Jurkat, Clone E6-1 (cell line): ENCODE measurements at places on chromosomes 4 and X.

DNA sequence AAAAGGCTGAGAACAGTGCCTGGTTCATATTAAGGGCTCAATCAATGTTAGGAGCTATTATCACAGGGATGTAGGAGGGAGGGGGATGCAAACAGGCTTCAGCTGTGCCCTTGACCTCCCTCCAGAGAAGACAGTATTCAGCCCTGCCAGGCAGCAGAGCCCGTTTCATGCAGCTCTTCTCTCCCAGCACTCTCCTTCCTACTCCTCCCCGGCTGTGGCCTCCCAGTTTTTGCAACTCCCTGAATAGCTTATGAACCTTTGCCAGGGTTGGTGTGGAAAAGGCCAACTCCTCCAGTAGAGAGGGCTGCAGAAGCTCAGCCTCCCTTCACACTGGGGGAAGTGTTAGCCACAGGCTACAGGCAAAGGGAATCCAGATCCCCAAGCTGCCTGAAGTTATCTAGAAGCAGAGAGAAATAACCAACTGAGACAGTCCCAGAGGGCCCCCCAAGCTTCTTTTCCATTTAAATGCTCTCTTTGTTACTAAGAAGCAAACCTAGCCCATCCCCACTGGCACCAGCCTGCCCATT is 31.7 kb upstream of the APLN start:
- DNase-seq = no peak

DNA sequence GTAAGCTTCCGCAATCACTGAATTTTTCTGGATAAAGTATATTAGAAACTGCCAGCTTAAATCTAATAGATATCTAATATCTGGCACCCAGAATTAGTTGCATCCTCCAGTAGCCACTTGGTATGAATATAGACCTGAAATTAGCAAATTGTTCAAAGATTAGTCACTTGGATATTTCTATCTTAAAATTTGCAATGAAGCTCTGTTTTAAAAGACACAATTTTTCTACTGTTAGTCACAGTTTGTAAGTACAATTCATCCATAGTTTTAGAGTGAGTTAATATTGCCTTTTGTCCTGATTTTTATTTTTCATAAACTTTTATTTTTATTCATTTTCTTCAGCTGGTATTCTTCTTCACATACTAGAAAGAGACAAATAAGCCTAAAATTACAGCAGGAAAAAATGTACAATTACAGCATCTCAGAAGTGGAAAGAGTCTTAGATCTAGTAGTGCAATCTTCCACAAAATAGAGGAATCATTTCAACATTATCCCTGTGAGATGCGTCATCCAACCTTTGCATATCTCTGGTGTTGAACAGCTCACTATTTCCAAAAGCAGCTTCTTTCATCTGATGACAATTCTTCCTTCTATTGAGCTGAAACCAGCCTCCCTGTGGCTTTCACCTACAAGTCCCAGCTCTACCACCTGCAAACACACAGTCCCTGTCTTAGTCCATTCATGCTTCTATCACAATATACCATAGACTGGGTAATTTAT is 190.0 kb upstream of the AR start:
- DNase-seq = no peak

- DNase-seq = no peak
These were observed 472.5 kb downstream of the PCDH10 start for GRCh38 chr4:133621628-133622027.

DNA sequence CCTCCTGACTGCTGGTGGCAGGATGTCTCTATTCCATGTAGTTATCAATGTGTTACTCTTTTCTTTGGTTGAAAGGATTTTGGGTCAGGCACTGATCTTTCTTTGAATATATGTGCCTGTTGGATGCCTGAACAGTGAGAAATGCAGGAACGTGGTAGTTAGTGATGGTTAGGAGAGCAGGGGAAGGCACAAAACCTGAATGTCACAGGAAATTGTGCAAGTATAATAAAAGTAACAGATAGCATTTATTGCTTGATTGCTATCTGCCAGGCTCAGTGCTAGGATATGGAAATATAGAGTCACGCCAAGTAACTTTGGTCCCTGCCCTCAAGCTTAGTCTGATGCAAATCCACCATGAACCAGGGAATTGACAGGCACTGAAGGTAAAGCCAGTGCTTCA is 219.8 kb upstream of the FAT1 start:
- no peak for DNase-seq

GRCh38 chrX:131316260-131316659 is 27.2 kb upstream of the IGSF1 start:
- DNase-seq = no peak

DNA sequence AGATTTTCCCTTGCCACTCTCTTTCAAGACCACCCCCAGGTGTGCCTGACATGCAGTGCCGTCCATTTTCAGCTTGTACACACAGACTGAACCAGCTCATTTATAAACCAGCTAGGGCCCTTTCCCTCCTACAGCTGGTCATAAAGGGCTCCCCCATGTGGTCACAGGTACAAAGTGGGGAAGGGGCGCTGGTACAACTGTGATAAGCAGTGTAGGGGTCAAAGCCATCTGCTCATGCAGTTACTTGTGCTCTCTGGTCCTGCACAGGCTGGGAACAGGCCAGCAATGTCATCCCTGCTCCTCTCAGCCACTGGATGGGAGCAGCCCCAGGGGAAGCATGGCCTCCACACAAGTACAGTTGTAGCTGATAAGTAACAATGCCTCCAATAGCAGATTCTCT is 20.6 kb downstream of the GABRQ start:
- DNase-seq = no peak

GRCh38 chr4:39054497-39054896 is 7.5 kb upstream of the KLHL5 start:
- DNase-seq = no peak

- DNase-seq = no peak
These were observed 156.3 kb upstream of the VEGFC start for GRCh38 chr4:176949029-176949428.

DNA sequence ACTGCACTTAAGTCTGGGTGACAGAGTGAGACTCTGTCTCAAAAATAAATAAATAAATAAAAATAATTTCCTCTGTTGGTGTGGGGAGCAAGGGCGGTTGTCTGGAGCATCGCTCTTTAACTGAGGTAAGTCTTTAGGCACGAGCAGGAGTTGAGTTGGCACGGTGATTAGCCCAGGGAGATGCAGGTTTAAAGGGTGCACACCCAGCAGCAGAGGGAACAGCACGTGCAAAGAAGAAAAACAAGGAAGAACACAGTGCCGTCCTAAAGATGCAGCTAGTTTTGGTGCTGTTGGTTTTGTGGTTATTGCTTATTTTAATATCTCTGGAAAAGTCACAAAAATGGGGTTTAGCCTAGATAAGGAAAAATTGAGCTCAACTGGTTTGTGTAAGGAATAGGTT is 87.8 kb downstream of the DHX15 start:
- DNase-seq = no peak

GRCh38 chrX:9728261-9728660 is 37.4 kb downstream of the GPR143 start:
- DNase-seq = no peak

DNA sequence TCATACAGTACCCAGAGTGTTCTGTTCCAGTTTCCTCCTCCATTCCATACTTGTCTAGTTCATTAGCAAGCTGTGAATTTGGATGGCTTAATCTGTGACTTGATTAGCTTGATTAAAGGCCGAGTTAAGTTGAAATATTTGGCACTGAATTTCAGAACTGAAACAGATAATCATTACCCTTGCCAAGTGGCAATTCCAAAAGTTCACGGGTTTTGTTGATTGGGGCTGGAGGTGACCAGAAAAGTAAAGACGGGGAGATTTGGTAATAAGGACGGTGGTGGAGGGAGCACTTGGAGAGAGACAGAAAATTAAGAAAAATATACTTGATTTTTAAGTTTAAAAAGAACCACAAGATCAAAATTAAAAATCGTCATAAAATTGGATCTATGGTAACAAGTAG is 21.9 kb upstream of the KLHL2 start:
- no peak for DNase-seq

- DNase-seq = no peak
These were observed 4.8 kb downstream of the ANXA10 start for GRCh38 chr4:168097161-168097560.

DNA sequence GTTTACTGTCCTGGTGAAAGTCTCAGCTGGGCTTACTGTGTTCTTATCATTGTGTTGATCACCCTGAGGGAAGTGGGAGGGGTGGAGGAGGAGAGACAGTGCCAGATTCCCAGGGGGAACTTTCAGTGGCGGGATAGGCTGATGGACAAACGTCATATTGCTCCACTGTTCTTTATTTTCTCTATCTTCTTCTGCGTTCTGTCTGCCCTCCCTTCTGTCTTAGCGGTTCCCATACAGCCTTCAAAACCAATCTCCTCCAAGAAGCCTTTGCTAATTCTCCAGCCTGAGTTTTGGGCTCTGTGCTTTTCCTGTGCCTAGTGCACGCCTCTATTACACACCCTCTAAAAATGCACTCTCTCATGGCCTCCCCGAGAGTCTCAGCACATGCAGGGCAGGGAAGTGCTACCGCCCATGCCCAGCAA is 448.7 kb upstream of the FAT1 start:
- no peak for DNase-seq

GRCh38 chr4:55399581-55399980 is 3.8 kb downstream of the TMEM165 start:
- no peak for DNase-seq

- no peak for DNase-seq
These were observed 10.1 kb downstream of the IDS start for GRCh38 chrX:149494844-149495565.

DNA sequence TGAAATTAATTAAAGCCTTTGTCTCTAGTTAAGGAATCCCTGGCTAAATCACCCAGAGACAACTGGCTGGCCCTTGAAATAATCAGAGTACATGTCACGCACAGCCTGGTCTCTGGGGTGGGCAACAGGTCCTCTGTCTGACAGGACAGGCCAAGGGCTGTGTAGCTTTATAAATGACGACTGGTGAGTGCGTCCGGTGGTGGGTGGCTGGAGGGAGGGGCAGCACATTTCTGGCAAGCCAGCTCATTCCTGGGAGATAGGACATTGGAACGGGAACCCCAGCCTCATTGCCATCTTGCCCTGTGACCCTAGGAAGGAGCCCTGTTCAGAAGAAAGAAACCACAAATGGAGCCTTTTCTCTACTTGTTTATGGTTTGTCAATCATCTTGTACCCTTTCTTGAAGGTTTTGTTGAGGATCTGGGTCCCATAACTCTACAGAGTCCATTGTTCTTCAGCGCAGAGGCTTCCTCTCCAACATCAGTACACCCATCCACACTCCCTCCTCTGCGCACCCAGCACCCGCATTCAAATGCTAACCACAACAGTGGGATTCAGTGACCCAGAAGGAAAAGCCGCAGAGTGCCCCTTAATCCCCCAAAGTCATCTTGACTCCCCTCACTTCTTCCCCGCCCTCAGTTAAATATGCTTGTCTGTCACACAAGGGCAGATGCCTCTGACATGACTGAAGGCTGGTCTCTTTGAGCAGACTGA is 368.1 kb downstream of the UNC5C start:
- no peak for DNase-seq

GRCh38 chr4:144685911-144686310 is 40.0 kb downstream of the HHIP start:
- DNase-seq = no peak

GRCh38 chr4:144787365-144788258 is 141.7 kb downstream of the HHIP start:
- DNase-seq = peak; percentile 66

GRCh38 chr4:6916587-6917460 is 7.2 kb downstream of the TBC1D14 start:
- DNase-seq = no peak

- DNase-seq = no peak
These were observed 51.0 kb downstream of the SPIN2B start for GRCh38 chrX:57070185-57070984.

DNA sequence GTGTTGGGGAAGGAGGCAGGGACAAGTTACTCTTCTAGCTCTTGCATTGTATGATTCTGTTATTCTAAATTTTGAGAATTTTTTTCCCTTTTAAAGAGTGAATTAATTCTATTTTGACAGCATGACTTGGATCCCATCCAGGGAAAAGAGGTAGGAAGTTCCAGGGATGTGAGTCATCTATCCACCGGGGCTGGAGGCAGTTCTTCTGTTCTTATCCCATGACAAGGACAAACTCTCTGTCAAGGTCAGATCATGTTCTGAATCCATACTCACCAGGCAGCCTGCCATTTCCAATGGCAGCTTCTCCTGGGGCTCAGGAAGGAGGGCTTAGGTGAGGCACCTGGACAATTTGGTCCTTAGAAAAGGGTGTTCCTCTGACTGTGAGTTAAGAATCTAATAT is 132.0 kb upstream of the MED14 start:
- no peak for DNase-seq

DNA sequence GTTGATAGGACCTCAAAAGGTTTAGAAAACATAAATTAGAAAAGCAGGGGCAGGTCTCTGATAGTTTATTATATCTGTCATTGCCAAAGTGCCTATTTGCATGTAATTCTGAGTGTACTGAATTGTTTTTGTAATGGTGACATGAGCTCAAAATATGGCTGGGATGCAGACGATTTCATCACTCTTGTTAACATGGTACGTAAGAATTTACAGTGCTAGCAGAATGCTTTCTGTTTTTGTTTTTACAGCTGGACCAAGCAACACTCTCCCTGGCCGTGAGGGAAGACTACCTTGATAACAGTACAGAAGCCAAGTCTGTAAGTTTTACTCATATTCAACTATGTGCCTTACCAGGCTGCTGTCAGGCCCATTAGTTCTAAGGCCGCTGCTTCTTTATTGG is 58.1 kb downstream of the PHEX start:
- DNase-seq = no peak

DNA sequence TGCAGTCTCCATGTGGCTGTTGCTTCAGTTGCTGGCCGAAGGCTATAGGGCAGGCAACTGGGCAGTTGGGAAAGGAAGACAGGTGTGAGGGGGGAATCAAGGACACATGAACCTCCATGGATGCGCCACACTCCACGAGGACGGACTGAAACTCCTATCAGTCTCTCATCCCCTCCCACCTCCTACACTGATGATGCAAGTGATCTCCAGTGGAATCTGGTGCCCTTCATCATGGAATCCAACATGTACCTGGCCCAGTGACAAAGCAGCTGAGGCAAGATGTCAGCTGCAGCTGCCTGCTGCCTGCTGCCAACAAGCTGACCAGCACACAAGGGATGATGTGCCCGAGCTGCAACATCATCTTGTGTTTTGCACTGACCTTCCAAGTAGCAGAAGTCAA is 26.0 kb upstream of the MGST2 start:
- no peak for DNase-seq

- no peak for DNase-seq
These were observed 328.5 kb upstream of the AGA start for GRCh38 chr4:177770776-177771175.

GRCh38 chrX:55783723-55784122 is 66.2 kb downstream of the RRAGB start:
- DNase-seq = no peak

- no peak for DNase-seq
These were observed 155.1 kb downstream of the NR3C2 start for GRCh38 chr4:148287111-148287510.

DNA sequence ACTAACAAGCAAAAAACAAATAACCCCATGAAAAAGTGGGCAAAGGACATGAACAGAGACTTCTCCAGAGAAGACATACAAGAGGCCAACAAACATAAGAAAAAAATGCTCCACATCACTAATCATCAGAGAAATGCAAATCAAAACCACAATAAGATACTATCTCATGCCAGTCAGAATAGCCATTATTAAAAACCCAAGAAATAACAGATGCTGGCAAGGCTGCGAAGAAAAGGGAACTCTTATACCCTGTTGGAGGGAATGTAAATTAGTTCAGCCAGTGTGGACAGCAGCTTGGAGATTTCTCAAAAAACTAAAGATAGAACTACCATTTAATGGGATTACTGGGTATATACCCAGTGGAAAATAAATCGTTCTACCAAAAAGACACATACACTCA is 79.6 kb downstream of the MAPK10 start:
- DNase-seq = no peak
